H7 (cell line): ENCODE measurements at places on chromosomes 1 and 21. TPM values are rescaled to one million over a fixed set of nuclear protein-coding genes. Genes with fewer than 3 reads are reported as not detected.

Gene ZBTB21
- total RNA-seq: 10.2 and 12.1 TPM in 2 replicates

Gene RPE65
- not detected in 2 replicates for total RNA-seq

Gene CHI3L1
- total RNA-seq: 0.37 and 0.42 TPM in 2 replicates

Gene IGSF21
- total RNA-seq: 32.0 and 38.7 TPM in 2 replicates

Gene OR2L3
- not detected in 2 replicates for total RNA-seq

Gene ESRRG
- 2.3 and 2.4 TPM in 2 replicates for total RNA-seq

Gene PTPN14
- 15.7 and 21.3 TPM in 2 replicates for total RNA-seq
